Suprapubic skin (tissue), 4 donors: ENCODE measurements at places on chromosomes 1 and 21.

DNA sequence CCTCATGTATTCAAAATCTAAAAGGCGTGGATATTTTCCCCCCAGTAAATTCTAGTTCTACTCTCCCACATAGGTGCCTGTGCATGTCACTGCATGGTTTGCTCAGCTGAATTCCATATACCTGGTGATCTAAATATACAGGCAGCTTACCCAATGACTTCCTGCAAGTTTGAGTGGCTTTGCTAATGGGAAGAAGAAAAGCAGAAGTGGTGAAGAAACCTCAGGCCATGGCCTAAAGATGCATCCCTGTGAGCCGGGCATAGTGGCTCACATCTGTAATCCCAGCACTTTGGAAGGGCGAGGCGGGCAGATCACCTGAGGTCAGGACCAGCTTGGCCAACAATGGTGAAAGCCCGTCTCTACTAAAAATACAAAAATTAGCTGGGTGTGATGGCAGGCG, 11.5 kb downstream of the SLC44A3 start:
- H3K36me3 ChIP-seq: no peaks in the 10 kb centered on the region
- no peak for DNase-seq
- no peaks in the 10 kb centered on the region for H3K27me3 ChIP-seq
- H3K4me1 ChIP-seq: no peaks in the 10 kb centered on the region

- no peak overlapping the region for H3K27ac ChIP-seq
- H3K36me3 ChIP-seq: peaks cover 56% of the 10 kb centered on the region
- DNase-seq: no peak
- H3K4me3 ChIP-seq: no peak overlapping the region
Observed at GRCh38 chr1:204446413-204447111, 34.9 kb upstream of the PPP1R15B start.

GRCh38 chr1:76300556-76300955, 226.0 kb downstream of the ST6GALNAC3 start:
- H3K27me3 ChIP-seq: no peaks in the 10 kb centered on the region
- no peak overlapping the region for H3K27ac ChIP-seq
- no peak for DNase-seq

DNA sequence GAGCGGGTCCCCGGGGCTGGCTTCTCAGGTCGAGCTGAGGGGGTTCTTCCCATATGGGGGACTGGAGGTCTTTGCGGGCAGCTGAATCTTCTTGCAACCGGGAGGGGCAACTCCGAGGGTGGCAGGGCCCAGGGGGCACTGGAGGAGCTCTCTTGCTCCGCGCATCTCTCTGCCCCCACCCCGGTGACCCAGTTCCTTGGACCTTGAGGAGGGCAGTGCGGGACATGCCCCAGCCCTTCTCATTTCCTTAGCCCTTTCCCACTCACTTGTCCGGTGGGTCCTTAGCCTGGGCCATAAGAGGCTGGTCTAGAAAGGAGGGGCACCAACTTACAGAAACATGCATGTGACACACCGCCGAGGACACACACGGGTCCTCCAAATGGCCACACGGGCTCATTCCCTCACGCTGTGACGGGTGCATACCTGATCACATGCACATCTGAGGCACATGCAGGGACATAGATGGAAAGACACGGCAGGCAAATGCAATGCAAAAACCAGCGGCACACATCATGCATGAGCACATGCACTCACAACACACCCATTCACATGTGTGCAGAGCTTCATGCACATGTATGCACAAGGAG, 630 bp downstream of the HPCA start:
- peaks cover 14% of the 10 kb centered on the region for H3K4me1 ChIP-seq
- no peaks in the 10 kb centered on the region for H3K36me3 ChIP-seq
- peaks cover 43% of the 10 kb centered on the region for H3K27me3 ChIP-seq
- DNase-seq: no peak

- H3K27me3 ChIP-seq: peaks cover 4% of the 10 kb centered on the region
- no peak overlapping the region for H3K27ac ChIP-seq
- DNase-seq: no peak
- no peak overlapping the region for H3K4me3 ChIP-seq
Observed at GRCh38 chr1:215957663-215958062, 390.6 kb downstream of the KCTD3 start.

- no peaks in the 10 kb centered on the region for H3K4me1 ChIP-seq
- H3K27me3 ChIP-seq: no peaks in the 10 kb centered on the region
- H3K36me3 ChIP-seq: no peaks in the 10 kb centered on the region
- no peak for DNase-seq
Observed at GRCh38 chr1:83827741-83828140, 171.2 kb downstream of the TTLL7 start.

- H3K27ac ChIP-seq: no peak overlapping the region
- H3K4me1 ChIP-seq: no peaks in the 10 kb centered on the region
- H3K36me3 ChIP-seq: no peaks in the 10 kb centered on the region
- no peak for DNase-seq
Observed at GRCh38 chr21:38798481-38798882, 7.2 kb upstream of the ETS2 start.

DNA sequence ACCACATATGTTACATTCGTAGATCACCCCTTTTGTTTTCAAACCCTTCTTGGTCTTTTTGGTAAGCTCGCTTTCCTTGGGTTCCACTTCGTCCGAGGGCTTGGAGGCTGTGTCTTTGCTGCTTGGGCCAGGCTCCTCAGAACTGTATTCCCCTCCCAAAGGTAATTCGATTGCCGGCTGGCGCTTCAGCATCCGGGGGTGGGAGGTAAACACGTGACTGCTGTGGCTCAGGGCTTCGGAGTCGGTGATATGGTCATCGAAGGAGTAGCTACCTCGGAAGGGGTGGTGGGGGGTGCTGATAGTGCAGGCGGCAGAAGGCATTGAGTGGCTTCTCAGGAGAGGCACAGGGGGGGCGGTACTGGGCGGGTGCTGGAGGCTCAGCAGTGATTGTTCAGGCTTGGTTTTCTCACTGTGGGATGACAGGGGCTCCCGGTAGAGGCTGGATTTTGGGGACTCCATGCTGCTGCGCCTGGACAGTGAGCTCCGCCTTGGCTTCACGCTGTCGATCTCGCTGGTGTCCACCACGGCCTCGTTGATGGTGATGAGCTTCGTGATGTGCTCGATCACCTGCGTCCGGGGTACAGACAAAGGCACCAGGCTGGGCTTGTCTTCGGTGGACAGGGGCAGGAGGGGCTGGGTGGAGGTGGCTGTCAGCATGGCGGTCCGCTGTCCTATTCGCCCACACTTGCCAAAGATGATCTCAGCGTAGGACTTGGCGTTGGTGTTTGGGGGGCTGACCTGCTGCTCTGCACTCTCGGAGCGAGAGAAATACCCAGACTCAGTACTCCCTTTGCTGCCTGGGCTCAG, 98.6 kb upstream of the EDN2 start:
- H3K4me3 ChIP-seq: no peak overlapping the region
- no peak overlapping the region for H3K27ac ChIP-seq
- H3K27me3 ChIP-seq: no peaks in the 10 kb centered on the region
- DNase-seq: peak; percentile 53
- H3K4me1 ChIP-seq: no peaks in the 10 kb centered on the region

GRCh38 chr1:55578646-55579045, 363.5 kb upstream of the USP24 start:
- H3K27ac ChIP-seq: peak overlapping the region; percentile 84
- H3K36me3 ChIP-seq: no peaks in the 10 kb centered on the region
- DNase-seq: no peak
- H3K4me3 ChIP-seq: no peak overlapping the region
- H3K4me1 ChIP-seq: peaks cover 34% of the 10 kb centered on the region

- H3K4me1 ChIP-seq: peaks cover 35% of the 10 kb centered on the region
- H3K27ac ChIP-seq: peak overlapping the region; percentile 42
- H3K36me3 ChIP-seq: no peaks in the 10 kb centered on the region
- DNase-seq: no peak
- H3K4me3 ChIP-seq: no peak overlapping the region
Observed at GRCh38 chr1:25890239-25891034, 14.9 kb upstream of the PAQR7 start.

DNA sequence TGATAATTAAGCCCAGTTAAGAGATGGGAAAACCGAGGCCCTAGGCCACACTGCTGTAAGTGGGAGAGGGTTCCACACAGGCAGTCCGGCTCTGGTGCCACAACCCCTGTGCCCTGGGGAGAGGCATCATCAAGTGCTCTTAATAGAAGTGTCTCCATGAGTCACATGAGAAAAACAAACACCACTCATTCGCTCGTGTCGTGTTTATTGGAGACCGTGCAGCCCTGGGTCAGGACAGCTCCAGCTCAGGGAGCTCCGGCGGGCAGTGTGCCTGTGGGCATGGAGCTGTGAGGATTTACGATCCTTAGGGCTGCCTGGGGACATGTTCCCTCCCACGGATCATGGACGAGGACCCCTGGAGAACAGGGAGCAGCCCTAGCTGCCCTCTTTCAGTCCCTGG, 658.5 kb downstream of the AJAP1 start:
- no peak for DNase-seq
- no peaks in the 10 kb centered on the region for H3K36me3 ChIP-seq
- peaks cover 36% of the 10 kb centered on the region for H3K27me3 ChIP-seq
- no peaks in the 10 kb centered on the region for H3K4me1 ChIP-seq
- H3K4me3 ChIP-seq: no peak overlapping the region

GRCh38 chr1:153538315-153538821, 2.4 kb downstream of the S100A5 start:
- no peak for DNase-seq
- H3K4me1 ChIP-seq: peaks cover 96% of the 10 kb centered on the region
- H3K4me3 ChIP-seq: no peak overlapping the region
- no peaks in the 10 kb centered on the region for H3K27me3 ChIP-seq
- peak overlapping the region; percentile 57 for H3K27ac ChIP-seq
- no peaks in the 10 kb centered on the region for H3K36me3 ChIP-seq

DNA sequence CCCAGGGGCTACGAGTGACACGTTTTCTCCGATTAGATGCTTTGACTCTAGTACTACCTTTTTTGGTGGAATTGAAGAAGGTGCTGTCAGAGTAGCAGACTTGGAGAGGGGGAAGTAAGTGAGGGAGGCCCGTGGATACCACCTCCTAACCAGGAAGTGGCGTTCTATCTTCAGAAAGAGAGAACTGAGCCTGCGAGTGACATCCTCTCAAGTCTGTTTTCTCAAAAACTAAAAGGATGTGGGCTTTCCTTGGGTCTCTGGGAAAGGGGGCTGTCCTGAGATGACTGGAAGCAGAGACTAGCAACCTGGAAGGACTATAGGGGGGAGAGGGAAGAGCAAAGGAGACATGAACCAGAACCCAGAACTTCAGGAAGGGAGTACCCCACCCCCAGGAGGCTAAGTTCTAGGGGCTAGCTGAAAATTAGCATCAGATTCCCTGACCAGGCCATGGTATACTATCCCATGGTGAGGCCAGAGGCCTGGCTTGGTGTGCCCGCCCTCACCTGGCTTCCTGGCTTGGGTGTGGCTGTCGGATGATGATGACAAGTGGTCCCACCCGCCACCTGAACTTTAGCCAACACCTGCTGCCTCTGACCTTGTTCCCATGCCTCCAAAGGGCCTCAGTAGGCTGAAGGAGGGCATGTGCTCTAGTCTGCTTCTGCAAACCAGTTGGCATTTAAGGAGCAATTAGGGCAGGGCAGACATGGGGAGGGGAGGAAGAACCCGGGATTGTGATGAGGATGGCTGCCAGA, 49.1 kb downstream of the ATP2B4 start:
- no peak overlapping the region for H3K4me3 ChIP-seq
- no peak for DNase-seq
- H3K27ac ChIP-seq: peak overlapping the region; percentile 52
